ENCODE measurements at places on chromosomes 5 and 9. TPM values are rescaled to one million over a fixed set of nuclear protein-coding genes. Genes with fewer than 3 reads are reported as not detected.

GRCh38 chr5:79954620-79955019 lies 36.4 kb downstream of the MTX3 start:
- H3K36me3 ChIP-seq = no peaks in the 10 kb centered on the region
- no peak overlapping the region for H3K4me3 ChIP-seq
- DNase-seq = no peak
- H3K4me1 ChIP-seq = peaks cover 3% of the 10 kb centered on the region
- H3K27me3 ChIP-seq = no peaks in the 10 kb centered on the region
- no peak overlapping the region for H3K27ac ChIP-seq

DNA sequence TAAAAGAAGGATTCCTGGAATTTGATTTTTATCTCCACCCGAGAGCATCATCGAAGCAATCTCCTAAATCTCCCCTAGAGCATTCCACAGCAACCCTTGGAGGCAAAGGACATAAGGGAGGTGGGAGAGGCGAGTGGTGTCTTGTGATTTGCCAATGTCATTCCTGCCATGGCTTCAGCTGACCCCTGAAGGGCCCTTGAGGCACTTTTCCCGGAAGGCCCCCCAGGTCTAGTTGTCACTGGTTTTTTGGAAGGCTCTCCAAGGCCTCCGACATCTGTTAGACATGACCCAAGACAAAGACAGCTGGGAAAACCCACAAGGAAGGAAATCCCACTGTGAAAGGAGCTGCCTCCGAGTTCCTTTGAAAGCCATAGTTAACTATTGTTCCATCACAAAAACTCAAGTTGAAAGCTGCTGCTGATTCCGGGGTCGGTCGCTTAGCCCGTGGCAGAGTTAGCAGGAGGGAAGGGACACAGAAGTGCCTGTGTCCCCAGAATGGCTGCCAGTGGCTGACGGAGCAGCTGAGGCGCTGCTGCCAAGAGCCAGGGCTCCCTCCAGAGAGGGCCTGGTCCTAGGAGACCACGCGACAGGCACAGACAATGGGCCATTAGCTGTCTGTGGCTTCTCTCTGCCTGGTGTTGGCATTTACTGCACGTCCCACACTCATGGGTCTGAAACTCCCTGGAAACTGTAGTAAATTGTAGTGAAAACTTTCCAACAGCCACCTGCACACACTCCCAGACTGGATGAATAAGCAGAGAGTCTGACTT lies 24.4 kb upstream of the TRIO start:
- peaks cover 32% of the 10 kb centered on the region for H3K27me3 ChIP-seq
- peaks cover 21% of the 10 kb centered on the region for H3K4me1 ChIP-seq
- DNase-seq = peak; percentile 36
- peak overlapping the region; percentile 46 for H3K27ac ChIP-seq

GRCh38 chr5:83277154-83277553 lies 194.4 kb upstream of the VCAN start:
- H3K36me3 ChIP-seq = peaks cover 7% of the 10 kb centered on the region
- no peak for DNase-seq
- H3K27me3 ChIP-seq = no peaks in the 10 kb centered on the region
- no peak overlapping the region for H3K27ac ChIP-seq
- no peak overlapping the region for H3K4me3 ChIP-seq
- peaks cover 20% of the 10 kb centered on the region for H3K4me1 ChIP-seq

DNA sequence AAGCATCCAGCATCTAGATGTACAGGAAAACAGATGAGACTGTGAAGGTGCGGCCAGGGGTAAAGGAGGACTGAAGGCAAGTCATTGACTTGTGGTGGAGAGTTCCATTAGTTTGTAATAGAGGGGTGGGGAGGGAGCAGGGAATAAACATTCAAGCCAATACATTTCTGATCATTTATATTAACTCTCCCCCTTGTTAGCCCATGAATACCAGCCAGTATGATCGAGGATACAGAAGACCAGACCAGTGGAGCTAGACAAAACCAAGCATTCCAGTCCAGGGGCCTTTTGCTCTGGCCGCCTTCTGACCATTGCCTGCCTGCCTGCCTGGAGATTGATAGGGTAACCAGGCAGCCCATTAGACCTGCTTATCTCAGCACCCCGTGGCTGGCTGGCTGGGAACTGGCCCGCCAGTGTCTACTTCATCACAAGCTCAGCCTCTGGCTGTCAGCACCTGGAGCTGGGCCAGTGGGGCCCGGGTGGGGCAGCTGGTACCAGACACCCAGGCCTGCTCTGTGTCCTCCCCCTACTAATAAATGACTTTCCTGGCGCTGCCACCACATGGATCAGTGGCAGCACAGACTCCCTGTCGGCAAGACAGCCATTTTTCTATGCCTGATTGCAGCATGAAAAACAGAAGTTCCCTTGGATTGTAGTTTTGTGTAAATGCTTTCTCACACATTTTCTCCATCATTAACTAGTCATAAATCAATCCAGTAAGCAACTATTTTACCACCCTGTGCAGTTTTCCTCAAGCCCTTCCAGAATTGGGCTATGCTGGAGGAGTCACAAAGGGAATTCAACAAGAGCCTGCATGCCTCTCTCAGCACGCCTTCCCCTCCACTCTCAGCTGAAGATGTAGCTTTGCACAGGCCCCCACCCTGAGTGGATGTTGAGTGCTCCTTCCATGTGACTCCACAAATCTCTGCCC lies 181.3 kb downstream of the SNCAIP start:
- no peak overlapping the region for H3K27ac ChIP-seq
- no peak for DNase-seq
- no peak overlapping the region for H3K4me3 ChIP-seq
- H3K4me1 ChIP-seq = peaks cover 3% of the 10 kb centered on the region

GRCh38 chr5:31382051-31382878 lies 149.6 kb downstream of the DROSHA start:
- DNase-seq = no peak
- peaks cover 5% of the 10 kb centered on the region for H3K36me3 ChIP-seq
- H3K27me3 ChIP-seq = no peaks in the 10 kb centered on the region
- peak overlapping the region; percentile 4 for H3K4me3 ChIP-seq
- H3K27ac ChIP-seq = no peak overlapping the region

Gene SIT1
- total RNA-seq = not detected

GRCh38 chr5:140041492-140042392 lies 1.4 kb downstream of the NRG2 start:
- H3K27me3 ChIP-seq = peaks cover 82% of the 10 kb centered on the region
- H3K4me3 ChIP-seq = peak overlapping the region; percentile 81
- no peak overlapping the region for H3K27ac ChIP-seq
- H3K4me1 ChIP-seq = peaks cover 21% of the 10 kb centered on the region
- DNase-seq = peak; percentile 23
- H3K36me3 ChIP-seq = no peaks in the 10 kb centered on the region

Gene GZMA
- not detected for total RNA-seq

Gene PCDHGA11
- 1.8 TPM for total RNA-seq

- peaks cover 33% of the 10 kb centered on the region for H3K4me1 ChIP-seq
- H3K36me3 ChIP-seq = peaks cover 16% of the 10 kb centered on the region
- H3K27me3 ChIP-seq = no peaks in the 10 kb centered on the region
- DNase-seq = no peak
- H3K4me3 ChIP-seq = no peak overlapping the region
Measured at GRCh38 chr9:87518702-87519335, 21.2 kb downstream of the DAPK1 start.

Gene ARHGEF28
- 0.91 TPM for total RNA-seq

DNA sequence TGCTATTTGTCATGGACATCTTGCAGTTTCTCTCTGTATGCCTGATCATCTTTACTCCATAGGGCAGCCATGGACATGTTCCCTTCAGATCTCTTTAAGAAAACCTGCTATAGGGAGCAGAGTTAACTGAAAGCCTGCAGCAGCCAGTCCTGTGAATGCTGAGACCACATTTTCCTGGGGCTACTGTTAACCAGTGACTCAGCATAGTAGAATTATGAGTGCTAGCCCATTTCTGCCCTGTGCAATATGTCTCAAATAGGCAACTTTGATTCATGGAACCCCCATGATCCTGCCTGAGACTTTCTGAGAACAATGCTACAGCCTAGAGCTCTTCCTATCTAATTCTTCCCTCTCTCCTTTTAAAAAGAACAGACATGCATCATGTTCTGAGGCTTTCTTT lies 624.2 kb downstream of the CHSY3 start:
- peaks cover 3% of the 10 kb centered on the region for H3K4me1 ChIP-seq
- no peak overlapping the region for H3K27ac ChIP-seq
- no peak overlapping the region for H3K4me3 ChIP-seq
- H3K36me3 ChIP-seq = no peaks in the 10 kb centered on the region
- H3K27me3 ChIP-seq = no peaks in the 10 kb centered on the region

Gene SPATA31A3
- not detected for total RNA-seq

Gene FCN2
- not detected for total RNA-seq

Gene ENTPD8
- total RNA-seq = 0.12 TPM

Gene ANKRD33B
- 0.84 TPM for total RNA-seq

Gene IFNK
- not detected for total RNA-seq

Gene CAMSAP1
- 80.8 TPM for total RNA-seq

Gene TMC1
- total RNA-seq = 0.33 TPM

DNA sequence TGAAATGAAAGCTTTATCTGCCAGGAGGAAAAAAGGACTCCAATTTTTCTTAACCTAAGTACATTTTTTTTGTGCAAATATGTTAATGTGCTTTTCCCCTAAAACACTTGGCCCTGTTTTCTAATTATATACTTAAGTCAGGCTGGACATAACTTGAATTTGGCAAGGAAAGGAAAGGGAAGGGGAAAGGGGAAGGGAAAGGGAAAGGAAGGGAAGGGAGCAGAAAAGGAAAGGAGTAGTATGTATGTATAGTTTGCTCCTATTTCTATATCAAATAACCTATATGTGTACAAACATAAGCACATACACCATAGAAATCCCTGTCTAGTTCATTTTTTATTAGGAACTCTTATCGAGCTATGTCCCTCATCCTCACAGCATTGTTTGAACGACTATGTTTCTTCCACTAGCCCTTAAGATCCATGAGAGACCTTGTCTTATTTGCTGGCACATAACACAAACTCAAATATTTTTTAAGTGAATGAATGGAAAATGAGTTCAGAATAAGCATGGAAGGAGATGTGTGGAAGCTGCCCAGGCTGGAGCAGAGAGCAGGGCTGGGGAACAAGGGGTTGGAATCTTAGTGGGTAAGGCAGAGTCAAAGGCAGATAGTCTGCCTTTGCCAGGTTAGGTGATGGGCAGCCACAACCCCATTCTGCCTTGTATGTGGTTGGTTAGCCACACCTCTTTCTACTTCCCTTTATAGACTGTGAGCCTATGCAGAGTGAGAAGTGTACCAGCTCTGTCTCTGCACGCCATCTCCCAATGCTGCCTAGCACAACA lies 70.0 kb downstream of the KLHL3 start:
- H3K4me1 ChIP-seq = no peaks in the 10 kb centered on the region
- no peaks in the 10 kb centered on the region for H3K27me3 ChIP-seq
- no peaks in the 10 kb centered on the region for H3K36me3 ChIP-seq
- no peak overlapping the region for H3K27ac ChIP-seq

DNA sequence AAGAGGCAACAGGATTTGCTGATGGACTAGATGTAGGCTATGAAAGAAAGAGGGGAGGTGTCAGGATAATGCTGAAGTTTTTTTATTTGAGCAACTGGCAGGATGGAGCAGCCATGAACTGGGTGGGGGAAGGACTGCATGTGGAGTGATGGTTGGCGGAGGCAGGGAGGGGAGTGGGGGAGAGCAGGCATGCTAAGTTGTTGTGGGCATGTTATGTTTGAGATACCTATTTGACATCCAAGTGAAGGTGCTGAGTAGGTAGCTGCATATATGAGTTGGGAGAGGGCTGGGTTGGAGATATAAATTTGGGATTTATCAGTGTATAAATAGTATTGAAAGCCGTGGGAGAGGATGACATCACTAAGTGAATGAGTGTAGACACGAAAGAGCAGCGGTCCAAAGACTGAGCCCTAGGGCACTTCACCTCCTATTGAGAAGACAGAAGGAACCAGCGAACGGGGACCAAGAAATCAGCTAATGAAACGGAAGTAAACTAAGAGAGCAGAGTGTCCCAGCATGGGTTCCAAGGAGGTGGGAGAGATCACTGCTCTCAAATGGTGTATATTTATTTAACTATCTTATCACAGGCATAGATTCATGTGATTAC lies 7.4 kb downstream of the BSPRY start:
- DNase-seq = no peak
- peaks cover 61% of the 10 kb centered on the region for H3K27me3 ChIP-seq
- H3K4me3 ChIP-seq = no peak overlapping the region
- no peaks in the 10 kb centered on the region for H3K36me3 ChIP-seq
- no peak overlapping the region for H3K27ac ChIP-seq

DNA sequence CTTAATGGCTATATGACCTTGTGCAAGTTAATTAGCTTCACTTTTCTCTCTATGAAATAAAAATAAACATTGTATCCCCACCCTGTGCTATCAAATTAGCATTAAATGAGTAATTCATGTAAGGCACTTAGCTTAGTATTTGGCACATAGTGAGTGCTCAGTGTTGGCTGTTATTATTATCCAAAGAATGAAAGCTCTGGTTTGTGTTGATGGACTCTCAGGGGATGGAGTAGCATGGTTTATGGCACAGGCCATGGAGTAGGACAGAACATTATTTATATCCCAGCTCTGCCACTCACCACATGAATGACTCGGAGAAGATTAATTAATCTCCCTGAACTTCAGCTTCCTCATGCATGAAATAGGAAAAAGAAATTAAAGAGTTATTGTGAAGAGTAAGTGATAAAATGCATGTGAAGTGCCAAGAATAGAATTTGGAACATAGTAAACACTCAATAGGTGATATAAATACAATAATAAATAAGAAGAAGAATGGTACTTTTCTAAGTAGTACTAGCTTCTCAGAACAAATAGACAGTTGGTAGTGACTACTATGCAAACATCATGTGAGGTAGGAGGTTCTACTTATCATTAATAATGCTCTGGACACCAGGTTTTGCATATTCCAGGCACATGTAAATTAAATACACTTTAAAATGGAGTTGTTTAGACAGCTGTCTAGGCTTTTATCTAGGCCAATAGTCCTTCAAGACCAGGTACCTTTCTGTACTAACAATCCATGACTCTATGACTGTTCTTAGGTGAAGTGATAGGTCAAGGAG lies 146.4 kb downstream of the GRIA1 start:
- no peaks in the 10 kb centered on the region for H3K4me1 ChIP-seq
- no peaks in the 10 kb centered on the region for H3K36me3 ChIP-seq
- no peaks in the 10 kb centered on the region for H3K27me3 ChIP-seq
- H3K4me3 ChIP-seq = no peak overlapping the region

DNA sequence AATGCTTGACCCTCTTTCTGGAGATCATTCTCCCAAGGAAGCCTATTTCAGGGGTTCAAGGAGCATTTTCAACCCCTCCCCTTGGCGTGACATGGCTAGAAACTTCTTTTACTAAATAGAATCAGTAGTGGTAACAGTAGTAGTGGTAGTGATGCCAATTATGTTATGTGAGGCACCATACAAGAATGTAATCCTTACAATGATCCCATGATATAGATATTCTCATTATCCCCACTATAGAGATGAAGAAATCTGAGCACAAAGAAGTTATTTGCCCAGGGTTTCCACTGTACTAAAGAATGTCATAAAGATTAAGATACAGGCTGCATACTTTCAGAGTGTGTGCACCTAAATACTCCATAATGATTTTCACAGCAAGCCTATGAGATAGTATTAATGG lies 155.4 kb upstream of the CLINT1 start:
- no peak overlapping the region for H3K4me3 ChIP-seq
- H3K27ac ChIP-seq = no peak overlapping the region
